Stimulated activated CD8-positive, alpha-beta memory T cell treated with anti-CD3 and anti-CD28 coated beads, Interleukin-12 subunit alpha, Interleukin-12 subunit beta, amount 100 ng/mL, for 1 hour (primary cell): ENCODE measurements at places on chromosomes 13 and 19.

DNA sequence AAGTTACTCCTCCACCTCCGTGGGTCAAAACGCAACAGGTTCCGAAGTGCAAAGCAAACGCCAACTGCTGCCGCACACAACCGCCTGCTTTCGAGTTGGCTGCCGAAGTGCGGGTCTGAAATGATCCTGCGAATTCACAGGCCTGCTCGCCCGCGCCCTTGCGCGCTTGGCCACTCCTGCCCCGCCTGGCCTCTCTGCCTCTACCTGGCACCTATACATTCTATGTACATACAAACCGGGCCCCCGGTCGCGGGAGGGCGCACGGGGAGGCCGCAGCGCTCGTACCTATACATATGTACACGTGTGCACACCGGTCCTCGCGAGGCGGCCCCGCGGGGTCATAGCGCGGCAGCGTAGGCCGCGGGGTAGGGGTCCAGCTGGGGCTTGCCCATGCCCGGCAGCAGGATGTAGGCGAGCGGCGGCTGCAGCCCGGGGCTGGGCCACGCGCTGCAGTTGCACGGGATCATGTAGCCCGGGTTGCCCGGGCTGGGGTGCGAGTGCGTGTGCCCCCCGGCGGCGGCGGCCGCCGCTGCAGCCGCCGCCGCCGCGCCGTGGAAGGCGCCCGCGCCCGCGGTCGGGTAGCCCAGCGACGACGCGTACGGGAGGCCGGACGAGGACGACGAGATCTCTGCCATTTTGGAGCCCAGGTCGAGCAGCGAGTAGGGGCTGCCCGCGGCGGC lies 1.3 kb downstream of the SOX21 start:
- no peak for DNase-seq

GRCh38 chr13:96238241-96238640 lies 148.3 kb downstream of the HS6ST3 start:
- DNase-seq, result no peak

- DNase-seq, result no peak
Measured at GRCh38 chr13:49357694-49358093, 86.2 kb downstream of the CAB39L start.

DNA sequence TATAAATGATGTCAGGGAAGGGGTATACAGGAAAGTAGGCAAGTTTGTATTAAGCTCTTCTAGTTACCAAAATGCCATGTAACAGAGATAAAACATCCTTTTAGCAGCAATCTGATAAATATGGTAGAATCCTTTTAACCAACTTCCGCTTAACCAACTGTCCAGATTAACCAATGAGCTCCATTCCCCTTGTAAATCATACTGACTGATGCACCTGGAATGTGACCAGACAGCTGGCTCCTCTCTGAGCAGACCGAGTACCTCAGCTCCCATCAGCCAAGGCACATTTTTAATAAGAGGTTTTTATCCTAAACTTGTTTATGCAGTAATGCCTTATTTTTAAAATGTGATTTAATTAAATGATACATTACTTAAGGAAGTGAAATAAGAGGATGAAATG lies 66.4 kb downstream of the KLF12 start:
- no peak for DNase-seq

- DNase-seq, result no peak
Measured at GRCh38 chr13:45419945-45420344, 1.8 kb upstream of the SLC25A30 start.
